ENCODE measurements at places on chromosomes 4 and X.

GRCh38 chrX:1537031-1537715 is at the start of gene P2RY8:
Gene P2RY8, minus strand, starts transcription at chrX:1537185. Its CDS starts 70,627 bp downstream, at chrX:1466558.
- DNase-seq, result no peak

GRCh38 chr4:2330091-2331042 is 68.5 kb upstream of the MXD4 start:
- no peak for DNase-seq

DNA sequence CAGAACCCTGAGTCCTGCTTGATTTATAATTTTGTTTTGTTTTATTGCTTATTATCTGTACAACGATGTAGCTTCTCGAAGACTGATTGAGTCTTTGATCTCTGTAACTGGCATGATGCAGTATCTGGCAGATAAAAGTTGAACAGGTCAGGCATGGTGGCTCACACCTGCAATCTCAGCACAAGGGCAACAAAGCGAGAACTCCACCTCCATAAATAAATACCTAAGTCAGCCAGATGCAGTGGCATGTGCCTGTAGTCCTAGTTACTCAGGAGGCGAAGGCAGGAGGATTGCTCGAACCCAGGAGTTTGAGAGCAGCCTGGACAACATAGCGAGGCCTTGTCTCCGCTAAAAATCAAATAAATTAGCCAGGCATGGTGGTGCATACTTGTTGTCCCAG is 15.7 kb upstream of the WDR19 start:
- DNase-seq, result no peak

DNA sequence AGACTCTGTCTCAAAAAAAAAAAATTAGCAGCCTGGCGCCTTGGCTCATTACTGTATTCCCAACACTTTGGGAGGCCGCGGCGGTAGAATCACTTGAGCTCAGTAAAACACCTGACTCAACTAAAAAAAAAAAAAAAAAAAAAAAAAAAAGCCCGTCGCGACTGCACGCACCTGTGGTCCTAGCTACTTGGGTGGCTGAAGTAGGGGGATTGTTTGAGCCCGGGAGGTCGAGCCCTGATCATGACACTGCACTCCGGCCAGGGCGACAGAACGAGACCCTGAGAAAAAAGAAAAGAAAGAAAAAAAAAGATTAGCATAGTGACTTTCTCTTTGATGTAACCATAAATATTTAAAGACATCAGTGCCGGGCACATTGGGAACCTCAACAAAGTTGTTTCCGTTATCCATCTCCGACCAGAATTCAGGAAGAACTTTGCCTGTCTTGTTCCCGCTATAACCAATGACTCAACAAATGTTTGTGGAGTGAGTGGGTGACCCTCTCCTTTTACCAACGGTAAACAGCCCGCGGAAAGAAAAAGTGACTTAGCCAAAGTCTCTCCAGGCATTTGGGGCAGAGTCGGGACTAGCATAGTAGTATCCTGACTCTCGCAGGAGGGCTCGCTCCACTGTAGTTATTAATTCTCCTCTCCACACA is 553 bp upstream of the MED28 start:
- DNase-seq, result no peak

GRCh38 chr4:112219826-112220366 is 11.7 kb upstream of the AP1AR start:
- DNase-seq, result no peak

GRCh38 chr4:134027931-134028330 is 173.7 kb downstream of the PABPC4L start:
- no peak for DNase-seq

GRCh38 chr4:170080496-170080895 is 9.3 kb downstream of the AADAT start:
- no peak for DNase-seq

- DNase-seq, result no peak
Measured at GRCh38 chr4:125070861-125071260, 243.9 kb upstream of the FAT4 start.

- DNase-seq, result no peak
Measured at GRCh38 chr4:186285147-186285546, 19.2 kb downstream of the F11 start.

GRCh38 chr4:123598331-123598730 is 201.7 kb downstream of the SPRY1 start:
- DNase-seq, result no peak

- DNase-seq, result no peak
Measured at GRCh38 chr4:159238631-159239030, 135.8 kb downstream of the RAPGEF2 start.

GRCh38 chrX:68409194-68409593 is 24.1 kb downstream of the OPHN1 start:
- no peak for DNase-seq

DNA sequence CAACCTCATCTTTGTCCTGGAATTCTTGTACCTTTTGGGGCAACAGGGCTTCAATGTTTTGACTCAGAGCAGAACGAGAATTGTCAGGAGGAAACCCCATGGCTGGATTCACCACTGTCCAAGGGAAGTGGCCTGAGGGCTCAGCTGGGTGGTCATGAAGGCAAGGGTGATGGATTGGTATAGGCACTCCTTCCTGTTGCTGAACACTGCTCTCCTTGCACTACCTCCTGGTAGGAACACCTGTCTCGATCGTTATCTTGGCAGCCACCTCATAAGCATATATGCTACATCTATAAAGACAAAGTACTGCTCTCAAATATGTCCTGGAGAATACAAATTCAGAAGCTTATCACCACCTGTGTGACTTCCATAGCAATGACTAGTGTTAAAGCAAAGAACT is 79.8 kb downstream of the CCNG2 start:
- DNase-seq, result no peak

- DNase-seq, result no peak
Measured at GRCh38 chr4:125041372-125041930, 273.3 kb upstream of the FAT4 start.

- no peak for DNase-seq
Measured at GRCh38 chrX:19660604-19661255, 145.4 kb upstream of the MAP3K15 start.

DNA sequence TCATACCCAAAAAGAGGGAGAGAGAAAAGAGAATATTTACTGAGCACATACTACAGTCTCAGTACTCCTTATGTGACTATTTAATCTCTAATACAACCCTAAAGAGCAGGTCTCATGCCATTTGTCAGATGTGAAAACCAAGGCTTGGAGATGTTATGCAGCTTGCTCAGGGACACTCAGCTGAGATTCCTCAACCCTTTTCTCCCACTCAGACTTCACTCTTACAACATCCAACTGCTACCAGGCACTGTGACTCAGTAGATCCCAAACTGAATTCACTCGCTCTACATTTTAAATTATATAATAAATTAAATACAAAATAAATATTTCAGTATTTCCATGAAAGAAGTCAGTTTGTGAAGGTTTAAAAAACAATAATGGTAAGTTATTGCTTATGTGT is 53.7 kb downstream of the TSPAN5 start:
- DNase-seq, result no peak

DNA sequence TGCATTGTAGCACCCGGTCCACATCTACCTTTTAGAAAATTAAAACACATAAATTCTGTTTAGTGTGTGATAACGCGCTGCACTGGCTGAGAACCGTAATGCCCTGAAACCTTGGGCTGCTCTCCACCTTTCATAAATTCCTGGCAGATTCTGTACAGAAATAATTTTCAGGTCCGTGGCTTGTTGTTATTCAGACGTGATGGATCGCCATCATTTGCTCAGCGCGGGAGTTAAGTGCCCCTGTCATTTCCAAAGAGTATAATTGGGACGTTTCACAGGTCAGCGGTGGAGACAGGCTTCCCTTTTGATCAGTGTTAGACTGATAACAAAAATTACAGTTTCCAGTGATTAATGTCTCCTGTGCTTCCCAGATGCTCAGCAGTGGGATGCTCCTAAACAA is 16.5 kb downstream of the UVSSA start:
- no peak for DNase-seq

GRCh38 chr4:148563684-148564083 is 121.5 kb upstream of the NR3C2 start:
- no peak for DNase-seq

DNA sequence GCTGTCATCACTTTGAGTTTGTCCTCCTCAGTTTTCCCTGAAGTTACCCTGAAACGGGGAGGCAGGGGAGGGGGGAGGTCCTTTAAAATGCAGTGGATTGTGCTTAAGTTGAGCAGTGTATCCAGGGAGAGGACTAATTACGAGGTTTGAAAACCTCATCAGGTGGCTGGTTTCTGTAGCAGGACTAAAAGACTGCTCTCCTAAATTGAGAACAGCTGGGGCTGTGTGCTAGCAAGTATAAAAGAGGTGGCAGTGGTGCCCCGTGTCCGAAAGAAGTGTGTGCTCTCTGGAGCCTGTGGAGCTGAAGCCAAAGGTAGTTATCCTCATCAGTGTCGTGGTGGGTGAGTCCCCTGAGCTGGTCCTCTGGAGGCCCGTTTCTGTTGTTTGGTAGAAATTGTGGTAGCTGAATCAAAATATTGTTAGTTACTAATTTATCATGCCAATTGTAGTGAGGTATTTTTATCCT is 37.2 kb upstream of the CYP2U1 start:
- no peak for DNase-seq

DNA sequence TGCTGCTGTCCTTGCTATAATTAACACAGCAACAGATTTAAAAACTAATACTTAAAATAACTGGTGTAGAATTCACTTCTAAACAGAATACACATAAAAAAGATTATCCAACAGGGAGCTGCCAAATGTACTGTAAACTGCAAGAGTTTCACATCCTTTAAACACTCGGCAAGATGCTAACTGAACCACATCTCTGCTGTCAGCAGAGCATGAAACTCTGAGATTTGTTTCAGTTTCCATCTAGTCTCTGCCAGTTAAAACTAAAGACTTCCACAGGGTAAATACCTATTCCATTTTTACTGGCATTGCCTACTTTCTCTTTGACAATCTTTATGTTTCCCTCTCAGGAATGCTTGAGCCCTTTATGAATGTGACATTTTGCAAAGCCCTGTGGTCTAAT is 127.7 kb downstream of the SLC7A11 start:
- DNase-seq, result no peak

GRCh38 chrX:96682516-96682915 is 2.1 kb upstream of the DIAPH2 start:
- DNase-seq, result no peak

- no peak for DNase-seq
Measured at GRCh38 chr4:107017443-107018343, 18.4 kb downstream of the DKK2 start.

GRCh38 chrX:103155201-103155600 is 59.7 kb upstream of the BEX4 start:
- no peak for DNase-seq

GRCh38 chr4:6217716-6218381 is 17.5 kb upstream of the JAKMIP1 start:
- no peak for DNase-seq

DNA sequence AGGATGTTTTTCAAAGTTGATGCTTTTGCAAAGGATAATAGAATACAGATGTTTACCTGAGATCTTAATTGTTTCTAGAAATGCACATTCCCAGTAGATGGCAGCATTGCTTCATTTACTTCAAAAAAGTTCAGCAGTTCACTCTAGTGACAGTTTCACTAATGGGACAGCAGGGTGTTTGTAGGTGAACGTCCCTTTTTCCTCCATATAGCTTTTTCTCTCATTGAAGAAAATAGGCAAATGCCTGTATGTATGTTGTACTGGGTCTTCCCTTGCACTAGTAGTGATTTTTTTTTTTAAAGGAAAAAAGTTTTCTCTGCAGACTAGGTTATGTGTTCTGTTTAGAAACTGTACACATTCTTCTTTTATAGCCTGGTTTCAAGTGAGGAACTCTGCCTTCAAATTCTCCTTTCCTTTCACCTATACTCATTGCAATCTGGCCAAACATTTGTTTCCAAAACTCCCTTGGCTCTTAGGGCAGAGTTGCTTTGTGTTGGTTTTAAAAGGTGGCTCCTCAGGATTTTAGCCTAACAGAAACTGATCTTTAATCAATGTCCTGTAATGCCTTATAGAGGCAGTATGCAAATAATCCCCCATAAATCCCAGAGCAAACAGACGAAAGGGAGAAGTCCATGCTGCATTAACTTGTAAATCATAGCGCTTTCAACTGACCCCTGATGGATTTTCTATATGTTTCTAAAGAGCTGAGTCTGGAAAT is 86.3 kb downstream of the EGF start:
- DNase-seq, result no peak

- DNase-seq, result no peak
Measured at GRCh38 chr4:81874661-81875515, 403.2 kb upstream of the RASGEF1B start.

DNA sequence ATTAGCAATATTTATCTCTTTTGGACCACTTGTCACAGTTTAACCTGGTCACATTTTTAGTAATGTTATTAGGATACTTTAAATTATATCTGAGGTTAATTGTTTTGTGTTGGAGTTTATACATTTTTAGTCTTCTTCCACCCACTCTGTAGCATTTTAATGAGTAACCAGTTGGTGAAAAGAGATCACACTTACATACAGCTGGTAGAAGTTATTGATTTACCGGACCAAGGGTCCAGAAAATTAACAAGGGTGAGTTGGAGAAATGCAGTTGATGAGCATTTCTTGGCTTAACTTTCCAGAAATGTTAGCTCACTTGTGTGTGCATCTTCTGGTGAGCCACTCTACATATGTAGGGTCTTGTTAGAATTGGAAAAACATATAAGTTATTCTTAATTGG is 219.6 kb downstream of the GRXCR1 start:
- DNase-seq, result no peak

- no peak for DNase-seq
Measured at GRCh38 chr4:168604496-168605373, 107.9 kb downstream of the PALLD start.

DNA sequence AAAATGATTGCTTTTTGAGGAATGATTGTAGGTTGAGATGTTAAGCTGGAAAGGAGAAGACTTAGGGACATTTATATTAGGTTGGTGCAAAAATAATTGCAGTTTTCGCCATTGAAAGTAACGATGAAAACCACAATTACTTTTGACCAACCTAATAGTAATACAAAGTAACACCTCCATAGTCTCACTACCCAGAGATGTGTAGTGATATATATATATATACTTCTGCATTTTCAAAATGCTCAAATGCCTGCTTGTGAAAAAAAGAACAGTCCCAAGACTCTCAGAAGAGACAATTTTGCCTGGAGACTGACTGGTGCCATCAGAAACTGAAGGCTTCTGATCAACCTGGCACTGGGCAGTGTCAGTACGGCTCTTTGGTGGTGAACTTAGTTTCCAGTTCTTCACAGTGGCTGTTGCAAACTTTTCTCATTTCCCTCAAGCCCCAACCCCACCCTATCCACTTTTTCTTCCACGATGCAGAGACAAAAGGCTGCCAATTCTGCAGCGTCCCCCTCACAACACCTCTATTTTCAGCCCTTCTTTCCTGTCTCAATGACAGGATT is 35.1 kb upstream of the TAPT1 start:
- DNase-seq, result no peak

- DNase-seq, result peak; percentile 26
Measured at GRCh38 chr4:128810331-128810870, 901 bp downstream of the JADE1 start.
